Tibial artery (tissue), 4 donors: ENCODE measurements at places on chromosomes 4 and X.

GRCh38 chr4:173243321-173243720 is 74.7 kb downstream of the GALNT7 start:
- DNase-seq, result no peak

- no peak for DNase-seq
These were observed 177.7 kb upstream of the PSAPL1 start for GRCh38 chr4:7612311-7612897.

DNA sequence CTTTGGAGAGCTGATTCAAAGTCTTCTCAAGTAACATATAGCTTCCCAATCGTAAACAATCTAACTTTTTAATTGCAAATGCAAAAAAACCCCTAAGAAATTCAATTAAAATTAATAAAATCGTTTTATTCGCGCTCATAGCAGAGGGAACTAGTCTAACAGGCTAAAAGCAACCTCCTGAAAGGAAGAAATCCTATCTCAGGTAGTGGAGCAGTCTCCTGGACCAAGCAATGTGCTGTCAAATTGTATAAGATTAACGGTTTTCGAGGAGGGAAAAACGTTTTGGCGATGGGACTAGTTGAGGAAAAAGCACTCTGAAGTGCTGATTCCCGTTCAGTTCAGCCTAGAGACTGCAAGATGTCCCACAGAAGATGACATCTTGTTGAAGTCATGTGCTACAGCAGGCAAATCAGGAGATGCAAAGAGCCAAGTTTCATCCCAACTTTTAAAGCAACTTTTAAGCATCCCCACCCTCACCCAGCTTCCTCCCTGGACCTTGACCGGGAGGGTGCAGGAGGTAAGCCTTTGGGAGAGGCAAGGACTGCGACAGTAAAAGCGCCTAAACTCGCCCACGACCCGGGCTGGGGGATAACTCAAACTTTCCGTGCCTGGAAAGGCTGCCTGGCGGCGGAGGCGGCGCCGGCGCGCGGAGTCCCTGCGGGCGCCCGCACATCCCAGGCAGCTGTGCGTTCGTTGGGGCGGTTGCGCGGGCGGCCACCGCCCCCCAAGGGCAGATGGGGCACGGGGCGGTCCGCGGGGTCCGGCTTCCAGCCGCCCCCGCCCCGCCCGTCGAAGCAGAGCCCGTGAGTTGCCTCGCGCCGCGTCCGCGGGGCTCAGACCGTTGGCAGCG is 784 bp downstream of the MAP7D3 start:
- DNase-seq, result no peak

- DNase-seq, result no peak
These were observed 98.5 kb downstream of the NSUN7 start for GRCh38 chr4:40848251-40848650.

DNA sequence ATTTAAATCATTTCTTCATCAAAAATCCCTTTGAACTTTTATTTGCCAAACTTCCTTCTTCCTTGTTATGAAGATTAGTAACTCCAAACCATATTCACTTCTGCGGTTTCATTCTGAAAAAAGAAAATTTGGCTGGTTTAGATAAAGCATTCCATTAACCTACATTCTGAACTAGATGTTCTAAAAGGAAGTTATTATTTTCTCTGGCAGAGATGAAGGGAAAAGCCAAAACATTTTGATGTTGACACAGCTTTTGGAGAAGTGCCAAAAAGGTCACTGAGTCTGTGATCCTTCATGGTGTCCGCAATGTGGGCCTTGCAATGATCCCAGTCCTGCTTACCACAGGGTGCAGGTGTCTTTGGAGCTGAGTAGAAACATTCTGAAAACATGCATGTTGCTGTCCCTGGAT is 36.0 kb downstream of the CXCL8 start:
- DNase-seq, result no peak

GRCh38 chrX:1485033-1485432 is 32.3 kb upstream of the ASMTL start:
- DNase-seq, result no peak

- DNase-seq, result no peak
These were observed 88.6 kb downstream of the APBB2 start for GRCh38 chr4:41125558-41126311.

DNA sequence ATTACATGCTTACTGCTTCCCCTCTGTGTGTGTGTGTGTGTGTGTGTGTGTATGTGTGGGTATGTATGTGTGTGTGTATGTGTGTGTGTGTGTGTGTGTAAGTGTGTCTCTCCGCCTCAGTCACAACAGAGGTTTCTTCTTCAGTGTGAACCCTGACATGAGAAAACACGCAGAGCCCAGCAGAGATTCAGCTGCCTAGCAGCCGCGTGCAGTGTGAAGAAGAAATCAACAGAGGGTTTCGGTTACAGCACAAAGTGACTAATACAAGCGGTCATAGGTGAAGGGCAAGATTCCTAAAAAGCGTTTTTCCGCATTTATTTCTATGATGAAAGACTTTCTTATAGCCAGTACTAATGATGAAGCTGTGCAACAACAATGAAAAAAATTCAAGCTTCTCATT is 55.3 kb upstream of the ZFP42 start:
- DNase-seq, result no peak
